RKO (cell line): ENCODE measurements at places on chromosomes 13 and 19.

DNA sequence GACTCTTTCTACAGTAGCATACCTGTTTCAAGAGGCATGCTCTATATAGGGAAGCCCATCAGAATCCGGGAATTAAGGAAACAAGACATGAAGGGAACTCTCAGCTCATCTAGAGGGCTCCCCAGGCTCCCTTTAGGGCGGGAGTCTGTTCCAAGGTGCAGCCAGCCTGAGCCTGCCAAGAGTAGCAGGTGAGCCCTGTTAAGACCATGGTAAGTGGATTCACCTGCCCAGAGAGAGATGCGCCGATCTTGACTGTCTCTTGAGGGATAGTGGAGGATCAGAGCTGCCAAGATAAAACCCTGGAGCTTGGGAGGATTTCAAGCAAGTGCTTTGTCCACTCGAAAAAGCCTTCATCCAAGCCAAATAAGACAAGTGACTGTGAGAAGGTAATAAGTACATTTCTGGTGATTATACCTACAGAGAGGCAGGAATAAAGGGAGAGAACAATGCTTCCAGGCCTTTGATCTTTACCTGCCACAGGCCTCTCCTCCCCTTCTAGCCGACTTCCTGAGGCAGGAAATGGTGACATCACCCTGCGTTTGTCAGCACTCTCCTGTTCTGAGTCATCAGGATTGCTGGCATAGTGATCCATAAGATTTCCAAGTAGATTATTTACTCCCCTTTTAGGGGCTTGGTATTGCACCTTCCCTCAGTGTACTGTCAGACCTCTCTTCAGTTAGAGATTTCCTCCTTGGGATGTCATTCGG, 31.5 kb downstream of the KLF5 start:
- peak; percentile 90 for DNase-seq

- no peak for DNase-seq
Measured at GRCh38 chr13:94170145-94170571, 309.3 kb downstream of the DCT start.

- DNase-seq, result no peak
Measured at GRCh38 chr13:108993346-108993745, 363.9 kb downstream of the MYO16 start.

- no peak for DNase-seq
Measured at GRCh38 chr19:30778061-30778460, 405.9 kb downstream of the ZNF536 start.

- DNase-seq, result no peak
Measured at GRCh38 chr13:112752711-112753541, 63.1 kb downstream of the ATP11A start.

GRCh38 chr19:55005684-55006488, 32.2 kb downstream of the GP6 start:
- peak; percentile 100 for DNase-seq

GRCh38 chr19:15014579-15014978, 34.7 kb upstream of the CASP14 start:
- DNase-seq, result peak; percentile 16

DNA sequence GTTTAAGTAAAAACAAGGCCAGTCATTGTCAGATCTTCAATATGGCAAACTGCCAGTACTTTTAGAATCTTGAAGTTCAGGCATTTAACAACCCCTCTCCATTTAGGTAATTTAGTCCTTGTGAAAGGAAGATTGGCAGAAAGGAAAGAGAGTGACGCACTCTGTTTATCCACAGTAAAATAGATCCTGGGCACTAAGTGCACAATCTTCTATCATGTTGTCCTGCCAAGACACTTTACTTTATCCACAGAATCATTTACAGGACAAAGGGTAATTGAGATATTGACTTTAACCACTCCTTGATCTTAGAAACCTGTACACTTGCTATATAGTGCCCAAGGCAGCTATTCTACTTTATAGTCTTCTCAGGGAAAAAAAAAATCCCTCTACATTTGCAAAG, 786.4 kb upstream of the SLITRK1 start:
- DNase-seq, result no peak

DNA sequence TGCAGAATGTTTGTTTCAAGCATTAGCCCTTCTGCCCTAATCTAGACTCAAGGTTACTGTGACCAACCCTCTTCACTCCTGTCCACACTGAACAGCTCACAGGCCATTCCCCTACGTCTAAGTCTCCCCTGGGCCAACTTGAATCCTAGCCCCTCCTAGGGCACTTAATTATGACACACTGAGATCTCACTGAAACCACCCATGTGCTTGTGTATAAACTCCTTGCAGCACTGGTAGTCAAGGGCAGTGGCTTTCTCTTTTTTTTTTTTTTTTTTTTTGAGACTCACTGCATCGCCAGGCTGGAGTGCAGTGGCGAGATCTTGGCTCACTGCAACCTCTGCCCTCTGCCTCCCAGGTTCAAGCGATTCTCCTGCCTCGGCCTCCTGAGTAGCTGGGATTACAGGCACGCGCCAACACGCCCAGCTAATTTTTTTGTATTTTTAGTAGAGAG, 1.9 kb upstream of the AKT2 start:
- no peak for DNase-seq
